WTC11 (cell line): ENCODE measurements at places on chromosomes 2 and 18.

DNA sequence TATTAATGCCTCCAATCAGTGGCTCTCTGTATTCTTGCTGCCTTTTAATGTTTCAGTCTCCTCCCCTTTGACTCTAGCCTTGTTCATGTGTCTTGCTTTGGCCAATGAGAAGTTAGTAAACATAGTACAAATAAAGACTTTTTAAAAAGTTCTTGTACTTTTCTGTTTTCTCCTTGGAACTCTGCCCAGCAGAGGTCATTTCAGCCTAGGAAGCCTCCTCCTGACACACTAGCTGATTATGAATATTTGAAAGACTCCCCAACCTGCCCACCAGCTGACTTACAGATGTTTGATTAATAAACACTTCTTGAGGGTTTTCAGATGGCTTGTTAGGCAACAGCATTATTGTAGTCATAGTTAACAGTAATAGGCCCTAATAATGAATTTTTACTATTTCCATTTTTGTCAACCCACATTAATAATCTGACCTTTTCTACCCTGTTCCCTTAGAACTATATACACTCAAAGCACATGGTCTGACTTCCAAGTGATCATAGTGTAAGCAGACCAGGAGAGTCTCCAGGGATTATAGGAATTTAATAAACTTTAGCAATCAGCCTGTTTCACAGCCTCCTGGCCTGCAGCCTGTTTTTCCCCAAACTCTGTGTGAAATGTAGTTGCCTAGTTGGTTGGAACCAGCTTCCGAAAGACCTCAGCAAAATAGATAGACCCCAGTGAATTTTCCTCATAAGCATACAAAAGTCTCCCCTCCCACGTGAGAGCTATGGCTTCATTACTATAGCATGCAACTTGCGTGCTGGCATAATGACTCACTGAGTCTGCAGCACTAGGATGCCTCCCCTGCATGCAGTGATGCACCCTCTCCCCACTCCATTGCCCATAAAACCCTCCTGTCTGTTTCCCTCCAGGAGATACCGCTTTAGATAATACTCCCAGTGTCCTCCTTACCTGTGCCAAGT is 670.7 kb upstream of the ZNF804A start:
- H3K36me3 ChIP-seq, result peaks cover 11% of the 10 kb centered on the region
- no peaks in the 10 kb centered on the region for H3K27me3 ChIP-seq
- no peak for DNase-seq
- H3K4me3 ChIP-seq, result no peak overlapping the region
- H3K27ac ChIP-seq, result no peak overlapping the region

- peaks cover 7% of the 10 kb centered on the region for H3K36me3 ChIP-seq
- H3K27ac ChIP-seq, result peak overlapping the region; percentile 99
- peaks cover 29% of the 10 kb centered on the region for H3K4me1 ChIP-seq
Measured at GRCh38 chr18:68489013-68489792, 225.7 kb downstream of the TMX3 start.

GRCh38 chr2:131542438-131543384 is 15.0 kb downstream of the CCDC74A start:
- H3K36me3 ChIP-seq, result no peaks in the 10 kb centered on the region
- H3K4me3 ChIP-seq, result no peak overlapping the region
- no peak overlapping the region for H3K27ac ChIP-seq
- DNase-seq, result no peak
- peaks cover 4% of the 10 kb centered on the region; the same call in 1 of the 2 replicates for H3K27me3 ChIP-seq
- no peaks in the 10 kb centered on the region for H3K4me1 ChIP-seq

GRCh38 chr18:63148449-63149301 is 170.9 kb downstream of the BCL2 start:
- no peak overlapping the region for H3K27ac ChIP-seq
- DNase-seq, result no peak
- H3K4me3 ChIP-seq, result no peak overlapping the region

DNA sequence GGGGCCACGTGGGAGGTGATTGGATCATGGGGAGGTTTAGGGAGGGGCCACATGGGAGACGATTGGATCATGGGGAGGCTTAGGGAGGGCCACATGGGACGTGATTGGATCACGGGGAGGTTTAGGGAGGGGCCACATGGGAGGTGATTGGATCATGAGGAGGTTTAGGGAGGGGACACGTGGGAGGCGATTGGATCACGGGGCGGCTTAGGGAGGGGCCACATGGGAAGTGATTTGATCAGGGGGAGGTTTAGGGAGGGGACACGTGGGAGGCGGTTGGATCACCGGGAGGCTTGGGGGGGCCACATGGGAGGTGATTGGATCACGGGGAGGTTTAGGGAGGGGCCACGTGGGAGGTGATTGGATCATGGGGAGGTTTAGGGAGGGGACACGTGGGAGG is 22.5 kb upstream of the SALL3 start:
- no peaks in the 10 kb centered on the region for H3K4me1 ChIP-seq
- no peak for DNase-seq
- H3K4me3 ChIP-seq, result no peak overlapping the region
- H3K36me3 ChIP-seq, result peaks cover 15% of the 10 kb centered on the region
- peaks cover under 1% of the 10 kb centered on the region; the same call in 1 of the 2 replicates for H3K27me3 ChIP-seq
- no peak overlapping the region for H3K27ac ChIP-seq

GRCh38 chr2:50355891-50356290 is 676.0 kb downstream of the NRXN1 start:
- no peaks in the 10 kb centered on the region for H3K36me3 ChIP-seq
- DNase-seq, result no peak
- no peaks in the 10 kb centered on the region for H3K4me1 ChIP-seq
- no peak overlapping the region for H3K4me3 ChIP-seq

DNA sequence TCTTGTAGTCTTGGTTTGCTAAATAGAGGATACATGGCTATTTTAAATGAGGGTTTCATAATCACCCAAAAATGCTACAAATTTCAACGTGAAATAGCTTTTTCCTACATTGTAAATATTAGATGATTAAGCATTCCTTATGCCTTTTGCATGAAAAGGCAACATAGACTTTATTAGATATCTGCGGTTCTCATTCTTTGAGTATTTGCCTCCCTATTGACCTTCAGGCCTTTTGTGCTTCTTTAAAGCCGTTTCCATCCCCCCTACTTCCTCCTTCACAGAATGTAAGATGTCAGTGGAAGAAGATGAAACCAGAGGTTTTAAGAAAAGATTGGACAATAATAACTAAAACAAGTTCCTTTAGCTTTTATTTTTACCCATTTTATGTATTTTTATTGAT is 144.1 kb downstream of the UBE2E3 start:
- H3K36me3 ChIP-seq, result no peaks in the 10 kb centered on the region
- H3K27ac ChIP-seq, result no peak overlapping the region
- DNase-seq, result no peak
- H3K27me3 ChIP-seq, result no peaks in the 10 kb centered on the region

DNA sequence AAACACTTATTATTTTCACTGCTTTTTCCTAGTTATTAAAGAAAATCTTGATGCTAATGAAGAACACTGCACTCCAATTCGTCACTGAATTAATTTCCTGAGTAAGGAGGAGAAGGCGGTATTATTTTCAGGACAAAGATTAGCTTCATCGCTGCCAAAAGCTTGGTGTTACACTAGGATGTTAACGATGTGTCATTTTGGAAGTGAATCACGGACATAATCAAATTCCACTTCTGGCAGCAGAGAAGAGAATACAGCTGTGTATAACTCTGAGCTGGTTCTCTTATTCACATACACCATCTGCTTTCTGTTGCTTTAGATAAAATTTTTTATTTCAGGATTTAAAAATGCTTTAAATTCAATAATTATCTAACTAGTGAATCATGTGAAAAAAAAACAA is 74.1 kb downstream of the SCG2 start:
- H3K4me3 ChIP-seq, result no peak overlapping the region
- 0 out of 2 replicates have a peak, but pooled peaks cover 4% of the 10 kb centered on the region for H3K4me1 ChIP-seq
- H3K27ac ChIP-seq, result no peak overlapping the region
- H3K36me3 ChIP-seq, result peaks cover 4% of the 10 kb centered on the region; the same call in 1 of the 2 replicates

DNA sequence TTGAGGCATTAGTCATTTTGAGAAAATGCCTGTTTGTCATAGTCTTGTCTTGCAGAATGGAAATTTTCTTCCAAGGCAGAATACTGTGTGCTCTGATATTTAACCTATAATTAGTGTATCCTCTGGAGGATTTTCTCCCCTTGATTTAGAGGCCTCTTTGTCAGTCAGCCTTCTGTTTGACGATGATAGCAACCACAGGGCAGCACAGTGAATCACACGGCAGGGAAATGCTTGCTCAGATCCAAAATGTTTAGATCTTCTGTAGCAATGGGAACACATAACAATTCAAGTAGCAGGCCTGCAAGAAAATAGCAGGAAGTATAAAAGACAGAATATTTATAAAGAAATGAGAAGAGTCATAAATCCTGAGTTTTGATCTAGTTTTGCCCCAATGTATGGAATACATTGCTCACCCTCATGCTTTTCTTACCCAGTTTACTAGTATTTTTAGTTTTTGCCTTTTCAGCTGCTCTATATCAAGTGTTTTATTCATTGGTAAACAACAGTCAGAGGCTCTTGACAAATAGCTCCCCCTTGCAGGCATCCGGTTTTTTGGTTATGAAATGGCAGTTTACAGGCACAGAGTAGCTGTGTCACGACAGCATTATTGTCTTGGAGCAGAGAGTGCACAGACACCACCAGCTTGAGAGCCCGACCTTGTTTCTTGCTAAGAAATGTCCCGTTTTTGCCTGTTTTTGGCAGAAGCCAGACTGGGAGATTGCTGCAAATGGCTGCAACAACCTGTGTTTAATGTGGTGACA is 185.1 kb downstream of the MYO3B start:
- H3K36me3 ChIP-seq, result no peaks in the 10 kb centered on the region
- H3K27me3 ChIP-seq, result peaks cover 5% of the 10 kb centered on the region
- H3K4me3 ChIP-seq, result no peak overlapping the region
- DNase-seq, result no peak
- H3K4me1 ChIP-seq, result peaks cover 55% of the 10 kb centered on the region

GRCh38 chr18:57696271-57696670 is 74.6 kb upstream of the NARS1 start:
- H3K27me3 ChIP-seq, result no peaks in the 10 kb centered on the region
- H3K36me3 ChIP-seq, result peaks cover 5% of the 10 kb centered on the region
- H3K4me1 ChIP-seq, result peaks cover 16% of the 10 kb centered on the region
- no peak for DNase-seq

GRCh38 chr2:151616760-151617339 is 117.4 kb downstream of the NEB start:
- no peak for DNase-seq
- H3K4me3 ChIP-seq, result no peak overlapping the region
- no peaks in the 10 kb centered on the region for H3K36me3 ChIP-seq
- H3K27me3 ChIP-seq, result no peaks in the 10 kb centered on the region
- H3K4me1 ChIP-seq, result peaks cover 3% of the 10 kb centered on the region

DNA sequence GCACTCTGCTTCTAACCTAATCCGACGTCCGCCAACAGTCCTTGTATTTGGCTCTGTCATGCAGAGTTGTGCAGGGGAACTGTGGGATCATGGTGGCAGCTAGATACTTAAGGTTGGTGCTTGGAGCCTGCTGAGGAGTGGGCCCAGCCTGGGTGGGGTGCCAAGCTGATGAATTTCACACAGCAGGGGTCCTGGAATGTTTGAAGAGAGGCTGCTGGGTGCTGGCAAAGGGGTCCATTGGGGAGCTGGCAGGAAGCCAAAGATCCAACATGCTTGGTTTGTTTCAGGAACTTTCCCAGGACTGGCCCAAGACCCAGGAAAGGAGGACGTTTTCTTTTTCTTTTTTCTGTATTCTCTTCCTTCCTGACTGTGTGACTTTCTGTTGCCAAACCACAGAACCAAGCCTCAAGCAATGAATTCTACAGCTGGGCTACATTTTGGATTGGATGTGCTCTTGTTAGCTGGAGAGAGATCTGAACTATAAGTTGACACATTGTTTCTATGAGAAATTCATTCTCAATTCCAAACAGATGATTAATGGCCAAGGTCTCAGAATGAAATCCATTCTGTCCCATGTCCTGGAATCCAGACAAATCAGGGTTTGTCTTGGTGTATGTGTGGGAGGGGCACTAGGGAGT is 49.9 kb downstream of the DHRS9 start:
- peaks cover 9% of the 10 kb centered on the region for H3K4me1 ChIP-seq
- H3K27me3 ChIP-seq, result no peaks in the 10 kb centered on the region; the same call in 1 of the 2 replicates
- DNase-seq, result no peak
- 0 out of 2 replicates have a peak overlapping the region, but pooled peaks have one; percentile 62 for H3K27ac ChIP-seq
- no peaks in the 10 kb centered on the region for H3K36me3 ChIP-seq
- no peak overlapping the region for H3K4me3 ChIP-seq

GRCh38 chr2:40332191-40332826 is 119.6 kb downstream of the SLC8A1 start:
- no peak overlapping the region for H3K4me3 ChIP-seq
- 0 out of 2 replicates have a peak, but pooled peaks cover 4% of the 10 kb centered on the region for H3K4me1 ChIP-seq
- no peaks in the 10 kb centered on the region for H3K27me3 ChIP-seq
- H3K36me3 ChIP-seq, result no peaks in the 10 kb centered on the region

DNA sequence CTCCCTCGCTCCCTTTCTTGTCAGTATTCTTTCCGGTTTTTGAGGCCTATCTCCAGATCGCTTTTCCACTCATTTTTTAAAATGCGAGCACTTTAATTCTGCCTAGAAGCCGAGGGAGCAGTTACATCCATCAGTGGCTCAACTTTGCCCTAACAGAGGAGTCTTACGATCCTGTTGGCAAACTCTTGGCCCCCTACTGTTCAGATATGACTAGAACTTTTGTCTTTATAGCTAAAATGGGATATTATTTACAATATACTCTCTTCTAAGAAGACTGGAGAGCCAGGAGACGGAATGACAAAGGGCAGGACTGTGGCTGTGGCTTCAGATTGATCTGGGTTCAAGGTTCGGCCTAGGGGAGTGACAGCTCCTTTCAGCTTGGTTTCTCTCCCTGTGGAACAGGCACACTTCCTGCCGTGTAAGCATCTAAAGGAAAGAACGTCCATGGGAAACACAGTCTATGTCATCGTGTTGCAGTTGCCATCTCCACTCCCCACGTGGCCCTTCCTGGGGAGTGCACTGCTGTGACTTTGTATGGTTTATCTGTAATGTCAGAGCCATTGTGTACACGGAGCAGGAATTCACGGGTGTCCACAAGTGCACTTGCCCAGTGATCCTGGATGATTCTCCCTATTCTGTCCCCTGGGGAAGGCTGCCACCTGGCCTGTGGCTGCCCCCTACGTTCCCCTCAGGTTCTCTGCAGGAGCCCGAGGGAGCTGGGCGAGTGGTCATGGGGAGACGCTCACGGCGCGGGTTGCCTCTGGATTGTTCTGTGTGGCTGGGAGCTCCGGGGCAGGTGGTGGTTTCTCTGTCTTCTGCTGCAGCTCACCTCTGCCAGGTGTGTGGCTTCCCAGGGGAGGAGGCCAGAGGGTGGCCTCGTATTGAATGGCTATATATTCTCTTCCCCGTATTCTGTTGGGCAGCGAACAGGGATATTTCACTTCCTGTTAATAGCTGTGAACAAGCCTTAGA is 222.0 kb downstream of the LDLRAD4 start:
- H3K36me3 ChIP-seq, result no peaks in the 10 kb centered on the region
- peaks cover 24% of the 10 kb centered on the region for H3K4me1 ChIP-seq
- H3K27me3 ChIP-seq, result no peaks in the 10 kb centered on the region

DNA sequence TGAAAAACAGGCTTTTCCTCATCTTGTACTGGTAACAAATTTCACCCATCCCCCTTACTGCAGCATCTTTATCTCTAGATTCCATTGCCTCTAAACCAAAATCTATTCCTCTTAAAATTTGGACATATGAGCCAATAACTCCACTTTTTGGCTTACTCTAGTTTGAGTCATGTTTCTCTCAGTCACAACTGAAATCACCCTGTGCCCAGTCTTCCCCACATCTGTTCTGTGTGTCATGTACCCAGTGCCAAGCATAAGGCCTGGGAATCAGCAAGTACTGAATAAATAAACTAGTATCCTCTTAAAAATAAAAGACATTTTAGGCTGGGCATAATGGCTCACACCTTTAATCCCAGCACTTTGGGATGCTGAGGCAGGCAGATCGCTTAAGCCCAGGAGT is 20.8 kb upstream of the CHN1 start:
- H3K27ac ChIP-seq, result no peak overlapping the region
- no peak for DNase-seq
- 0 out of 2 replicates have a peak, but pooled peaks cover 2% of the 10 kb centered on the region for H3K36me3 ChIP-seq
